Occipital lobe (tissue), 3 donors: ENCODE measurements at places on chromosomes 7 and 10.
A peak's percentile ranks its signal among the peaks of the same experiment; 100 is the strongest.

- no peak for DNase-seq
These were observed 132.6 kb upstream of the ZEB1 start for GRCh38 chr10:31186225-31187000.

DNA sequence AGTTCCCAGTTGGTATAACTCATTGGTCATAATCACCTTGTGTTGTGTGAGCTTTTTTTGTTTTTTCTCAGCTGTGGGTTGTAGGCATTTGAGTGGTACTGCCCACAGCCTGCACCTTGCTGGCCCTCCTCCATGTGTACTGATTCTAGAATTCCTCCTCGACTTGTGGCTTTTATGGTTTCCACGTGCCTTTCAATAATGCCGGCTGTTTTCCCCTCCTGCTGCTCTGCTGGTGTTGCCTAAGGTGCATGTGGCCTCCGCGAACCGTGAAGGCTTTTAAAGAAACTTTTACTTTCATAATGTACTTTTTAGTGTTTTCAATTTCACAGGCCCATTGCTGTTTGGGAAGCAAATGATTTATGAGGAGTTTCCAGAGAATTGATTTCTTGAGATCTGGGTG lies 518.0 kb downstream of the REEP3 start:
- DNase-seq: no peak

DNA sequence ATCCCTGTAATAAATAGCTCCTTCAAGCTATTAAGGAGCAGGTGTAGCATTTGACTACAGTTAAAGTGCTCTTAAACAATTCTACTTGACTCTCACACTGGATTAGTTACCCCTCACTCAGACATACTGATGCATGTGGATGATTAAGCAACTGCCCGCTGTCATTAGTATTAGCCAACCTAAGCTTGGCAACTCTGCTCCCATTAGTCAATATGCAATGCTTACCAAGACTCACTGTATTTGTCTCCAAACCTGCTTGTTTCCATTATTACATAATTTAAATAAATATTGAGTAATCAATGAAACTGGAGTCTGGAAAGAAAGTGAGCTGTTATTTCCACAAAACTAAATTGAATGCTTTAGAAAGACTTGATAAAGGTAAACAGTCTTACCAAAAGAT lies 144.0 kb upstream of the ASAH2 start:
- no peak for DNase-seq

DNA sequence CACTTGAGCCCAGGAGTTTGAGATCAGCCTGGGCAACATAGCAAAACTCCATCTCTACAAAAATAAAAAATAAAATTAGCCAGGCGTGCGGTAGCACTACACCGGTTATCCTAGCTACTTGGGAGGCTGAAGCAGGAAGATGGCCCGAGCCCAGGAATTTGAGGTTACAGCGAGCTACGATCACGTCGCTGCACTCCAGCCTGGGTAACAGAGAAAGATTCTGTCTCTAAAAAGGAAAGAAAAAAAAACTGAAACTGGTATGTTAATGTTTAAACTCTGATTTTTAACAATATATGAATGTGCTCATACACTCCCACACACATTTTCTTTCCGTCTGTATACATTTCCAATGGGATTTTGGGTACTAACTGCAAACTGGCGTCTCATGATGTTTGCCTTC lies 140.6 kb upstream of the KMT2E start:
- no peak for DNase-seq

DNA sequence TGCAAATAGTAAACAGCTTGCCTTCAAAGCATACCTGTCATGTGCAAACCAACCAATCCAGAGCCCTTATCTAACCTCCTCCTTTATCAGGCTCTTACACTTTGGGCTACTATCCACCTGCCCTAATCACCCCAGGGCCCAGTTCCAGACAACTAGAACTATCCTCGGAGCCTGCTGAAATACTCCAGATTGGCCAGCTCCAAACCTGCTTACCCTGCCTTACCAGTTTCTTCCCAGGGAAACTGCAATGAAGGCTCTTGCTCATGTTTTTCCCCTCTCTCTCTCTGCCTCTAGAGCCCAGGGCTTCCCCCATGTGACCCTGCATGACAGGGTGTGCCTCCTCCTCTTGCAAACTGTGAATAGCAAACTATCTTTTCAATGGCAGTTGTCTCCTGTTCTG lies 81.4 kb upstream of the CAPZA2 start:
- DNase-seq: no peak

DNA sequence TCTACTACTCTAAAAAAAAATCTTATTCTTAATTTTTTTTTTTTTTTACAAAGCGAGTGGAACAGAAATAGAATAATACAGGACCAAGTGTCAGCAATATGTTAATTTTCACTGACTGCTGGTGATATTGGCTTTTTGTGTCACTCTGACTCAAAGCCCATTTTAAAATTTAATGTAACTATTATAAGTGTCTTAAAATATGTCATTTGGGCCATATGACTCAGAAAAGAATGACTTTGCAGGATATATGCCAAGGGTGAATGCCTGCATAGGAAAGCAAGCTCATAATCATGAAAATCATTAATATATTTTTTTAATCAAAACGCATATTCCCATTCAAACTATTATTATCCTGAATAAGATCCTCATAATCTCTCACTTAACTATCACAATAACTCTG lies 149.2 kb downstream of the GNAT3 start:
- DNase-seq: no peak

DNA sequence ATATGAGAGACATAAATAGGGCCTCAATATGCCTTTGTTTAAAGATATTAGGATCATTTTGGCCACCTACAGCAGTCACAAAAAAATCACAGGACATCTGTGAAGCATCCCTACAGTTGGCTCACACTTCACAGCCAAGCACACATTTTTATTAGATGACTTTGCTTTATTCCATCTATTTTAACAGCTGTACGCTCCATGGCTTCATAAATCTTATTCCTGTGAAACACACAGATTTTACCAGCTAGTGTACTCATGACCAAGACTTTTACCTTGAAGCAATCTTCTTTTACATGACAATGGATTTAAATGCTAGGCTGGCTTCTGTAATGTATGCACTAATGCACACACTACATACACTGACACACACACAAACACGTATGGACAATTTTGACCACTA lies 254.8 kb upstream of the PITRM1 start:
- DNase-seq: no peak

DNA sequence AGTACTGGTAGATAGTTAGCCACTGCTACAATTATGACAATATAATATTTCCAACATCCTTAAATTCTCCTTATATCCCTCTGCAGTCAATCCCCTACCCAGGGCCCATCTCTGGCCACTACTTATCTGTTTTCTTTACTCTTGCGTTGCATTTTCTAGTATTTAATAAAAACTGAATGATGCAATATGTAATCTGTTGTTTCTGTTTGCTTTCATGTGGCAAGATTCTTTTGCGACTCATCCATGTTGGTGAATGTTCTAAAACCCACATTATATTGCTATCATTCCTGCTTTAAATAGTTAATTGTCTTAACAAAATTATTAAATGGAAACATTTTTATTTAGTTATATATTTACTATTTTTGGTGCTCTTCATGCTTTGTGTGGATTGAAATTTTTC lies 338.5 kb downstream of the MDFIC start:
- no peak for DNase-seq

DNA sequence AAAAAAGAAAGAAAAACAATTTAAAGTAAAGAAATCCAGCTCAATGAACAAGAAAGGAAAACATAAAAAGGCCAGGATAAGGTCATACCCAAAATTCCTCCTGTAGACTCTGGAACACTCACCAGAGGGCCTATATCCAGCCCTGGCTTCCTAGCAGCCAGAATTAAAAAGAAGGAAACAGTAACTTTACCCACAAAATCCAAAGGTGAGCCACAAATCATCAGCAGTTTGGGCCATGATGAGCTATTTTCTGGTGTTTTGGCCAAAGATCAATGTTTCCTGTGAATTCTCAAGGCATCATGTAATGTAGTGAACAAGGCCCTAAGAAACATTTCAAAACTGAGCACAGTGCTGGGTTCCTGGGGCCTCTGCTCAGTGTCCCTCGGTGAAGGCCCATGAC lies 87.8 kb downstream of the LARP4B start:
- DNase-seq: no peak

DNA sequence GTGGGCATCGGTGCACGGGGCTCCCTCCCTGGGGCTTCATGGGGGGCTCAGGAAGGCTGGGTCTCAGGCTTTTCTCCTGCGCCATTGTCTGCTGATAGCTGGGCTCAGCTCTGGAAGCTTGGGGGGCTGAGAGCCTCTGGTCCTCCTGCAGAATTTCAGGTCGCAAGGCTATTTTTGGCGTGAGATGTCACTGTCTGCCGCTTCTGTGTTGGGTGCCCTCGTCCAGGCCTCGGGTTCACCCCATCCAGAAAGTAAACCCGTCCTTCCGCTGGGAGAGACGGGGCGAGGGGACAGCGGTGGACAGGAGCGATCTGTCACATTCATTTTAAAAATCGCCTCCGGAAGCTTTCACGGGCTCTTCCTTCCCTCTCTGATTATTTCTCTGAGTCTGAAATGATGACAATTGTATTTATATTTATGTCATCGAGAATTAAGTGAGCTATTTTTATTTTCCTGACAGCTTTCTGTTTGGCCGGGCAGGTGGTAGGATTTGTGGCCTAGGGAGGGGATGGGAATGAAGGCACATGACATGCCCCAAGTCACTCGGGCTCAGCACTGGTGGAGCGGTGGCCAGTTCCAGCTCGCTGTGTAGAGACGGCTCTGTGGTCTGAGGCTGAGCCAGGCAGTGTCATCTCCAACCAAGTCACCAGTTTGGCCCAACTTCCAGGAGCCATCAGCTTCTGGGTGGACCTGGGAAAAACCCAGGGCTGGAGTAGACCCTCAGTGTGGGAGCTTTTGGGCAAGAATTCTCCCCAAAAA lies 40.7 kb upstream of the AP5Z1 start:
- DNase-seq: no peak

- peak; percentile 66 for DNase-seq
These were observed 778 bp upstream of the TRIM8 start for GRCh38 chr10:102643336-102644065.

DNA sequence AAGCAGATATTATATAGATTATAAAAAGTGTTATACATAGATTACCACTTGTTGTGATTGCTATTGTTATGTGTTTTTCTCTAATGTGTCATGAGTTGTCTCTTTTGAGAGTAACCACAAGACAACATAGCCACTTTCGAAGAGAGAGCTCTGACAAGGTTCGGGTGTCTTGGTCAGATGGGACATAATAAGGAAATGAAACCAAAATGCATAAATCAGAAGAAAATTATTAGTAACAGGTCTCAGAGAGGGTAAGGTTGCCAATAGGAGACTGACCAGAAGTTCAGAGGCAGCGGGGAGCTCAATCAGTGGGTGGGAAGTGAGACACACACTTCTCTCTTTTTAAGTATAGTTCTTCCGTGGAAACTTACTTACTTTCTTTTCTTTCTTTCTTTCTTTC lies 639.2 kb upstream of the POT1 start:
- no peak for DNase-seq

DNA sequence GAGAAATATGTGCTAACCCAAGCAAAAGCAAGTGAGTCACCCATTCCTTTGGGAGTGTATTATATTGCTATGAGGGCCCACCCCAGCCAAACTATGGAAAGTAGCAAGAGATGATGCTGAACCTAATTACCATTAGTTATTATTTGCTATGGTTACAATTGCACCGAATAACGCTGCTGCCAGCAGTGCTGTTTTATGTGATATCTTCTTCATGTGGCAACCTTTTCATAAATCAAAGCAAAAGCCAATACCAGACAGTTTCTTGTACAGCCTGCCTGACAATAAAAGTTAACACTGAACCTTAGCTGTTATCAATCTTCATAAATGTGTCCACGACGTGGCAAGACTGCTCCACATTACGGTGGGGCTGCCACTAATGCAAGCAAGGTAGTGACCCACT lies 241.7 kb upstream of the PLXNA4 start:
- DNase-seq: no peak

- peak; percentile 54 for DNase-seq
These were observed 825 bp downstream of the RAB11FIP2 start for GRCh38 chr10:118045837-118046394.

DNA sequence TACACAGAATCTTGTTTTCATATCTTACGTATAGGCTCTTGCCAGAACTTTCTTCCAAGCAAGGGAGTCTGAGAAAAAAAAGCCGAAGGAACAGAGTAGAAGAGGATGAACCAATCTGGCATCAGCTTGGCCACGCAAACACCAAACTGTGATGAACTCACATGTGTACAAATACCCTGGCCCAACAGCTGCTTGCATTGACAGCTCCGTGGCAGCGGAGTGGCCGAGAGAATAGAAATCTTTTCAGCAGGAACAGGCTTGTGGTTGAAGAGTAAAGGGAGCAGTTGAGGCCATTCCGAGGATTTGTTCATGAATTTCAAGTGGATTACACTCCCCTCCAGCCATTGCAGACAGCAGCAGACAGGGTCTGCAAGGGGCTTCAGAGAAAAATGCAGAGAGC lies 173.8 kb upstream of the PLXNA4 start:
- DNase-seq: peak; percentile 50

- no peak for DNase-seq
These were observed 72.0 kb upstream of the FOXP2 start for GRCh38 chr7:114342431-114343179.

GRCh38 chr7:47570649-47571050 lies 11.3 kb downstream of the TNS3 start:
- no peak for DNase-seq

DNA sequence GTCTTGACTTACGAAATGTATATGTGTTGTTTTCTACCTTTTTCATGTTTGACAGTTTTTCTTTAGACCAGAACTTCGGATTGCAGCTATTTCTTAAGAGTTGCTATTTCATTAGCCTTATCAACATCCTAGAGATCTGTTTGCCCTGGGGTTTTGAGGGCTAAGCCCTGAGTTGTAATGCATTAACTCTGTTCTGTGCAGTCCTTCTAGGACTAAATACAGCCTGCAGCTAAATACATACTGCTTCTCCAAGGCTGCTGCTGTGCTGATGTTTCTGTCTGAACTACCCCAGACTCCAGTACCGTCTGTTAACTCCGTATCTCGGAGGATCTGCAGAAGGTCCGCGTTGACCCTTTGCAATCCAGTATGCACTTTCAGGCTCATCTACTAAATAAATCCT lies 26.5 kb downstream of the KIAA1217 start:
- DNase-seq: no peak

GRCh38 chr10:34190580-34190979 lies 624.5 kb downstream of the PARD3 start:
- DNase-seq: no peak

DNA sequence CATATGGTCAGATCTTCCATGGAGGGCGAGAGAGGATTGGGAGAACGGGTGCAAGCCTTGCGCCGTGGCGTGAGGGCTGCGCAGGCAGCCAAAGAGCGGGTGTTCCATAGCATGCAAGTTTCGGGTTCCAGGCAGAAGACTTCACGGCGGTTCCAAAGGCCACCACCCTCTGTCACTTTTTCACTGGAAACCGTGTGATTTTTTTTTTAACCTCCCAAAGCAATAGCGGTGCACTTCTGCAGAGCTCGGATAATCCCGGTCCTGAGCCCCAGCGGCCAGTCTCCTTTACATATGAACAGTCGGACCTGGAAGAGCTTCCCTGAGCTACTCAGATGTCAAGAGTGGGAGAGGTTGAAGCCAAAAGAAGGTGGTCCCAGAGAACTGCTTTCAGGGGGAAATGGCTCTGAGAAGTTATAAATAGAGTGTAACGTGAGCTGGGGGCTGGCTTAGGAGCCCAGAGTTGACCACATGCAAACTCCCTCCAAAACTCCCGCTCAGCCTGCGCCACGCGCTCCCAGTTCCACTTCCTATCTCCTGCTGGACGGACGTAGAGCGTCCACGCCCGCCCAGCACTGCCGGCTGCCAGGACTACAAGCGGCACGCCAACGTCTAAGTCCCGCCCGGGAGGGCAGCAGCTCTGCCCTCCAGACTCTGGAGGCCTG lies at the start of gene MEOX2:
TSS of gene MEOX2 (minus strand) at position 389 of the 662 bp plus-strand sequence. CDS start at position 108, 281 bp downstream.
- DNase-seq: no peak
